ENCODE measurements at places on chromosomes 4 and X. TPM values are rescaled to one million over a fixed set of nuclear protein-coding genes. Genes with fewer than 3 reads are reported as not detected.

DNA sequence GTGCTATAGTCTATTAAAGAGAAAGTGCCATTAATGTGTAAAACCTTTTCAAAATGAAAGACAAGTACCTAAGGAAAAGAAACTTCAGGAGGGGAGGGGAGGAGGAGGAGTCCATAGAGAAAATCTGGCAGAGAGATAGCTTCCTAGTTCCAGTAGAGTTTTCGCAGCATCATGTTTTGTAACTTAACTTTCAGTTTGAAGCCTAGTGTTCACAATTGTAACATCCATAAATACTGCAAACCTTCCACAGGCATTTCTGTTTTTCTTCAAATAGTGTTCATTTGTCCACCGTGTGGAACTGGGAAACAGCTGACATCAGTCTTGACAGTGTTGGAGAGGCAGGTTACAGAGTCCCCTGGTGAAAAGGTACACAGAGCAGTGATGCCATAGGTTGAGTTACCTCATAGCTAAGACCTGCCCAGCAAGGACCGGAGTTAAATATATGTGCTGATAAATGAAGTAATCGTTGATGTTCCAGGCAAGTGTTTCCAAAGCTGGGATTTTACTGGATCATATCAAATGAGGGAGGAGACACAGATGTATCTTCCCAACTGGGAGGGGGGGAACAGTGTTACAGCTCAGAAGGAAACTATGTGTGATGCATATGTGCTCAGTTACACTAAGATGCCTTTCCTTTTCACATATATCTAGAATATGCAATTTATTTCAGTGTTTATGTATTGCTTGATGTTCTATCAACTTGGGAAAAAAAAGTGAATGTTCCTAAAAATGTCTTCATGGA is 369.5 kb upstream of the FAM241A start:
- no peak for DNase-seq

- no peak for DNase-seq
These were observed 122.6 kb upstream of the ZC4H2 start for GRCh38 chrX:65098851-65099250.

CITED1 gene
- 1.8 TPM for total RNA-seq

GRCh38 chr4:81256059-81256970 is 41.3 kb upstream of the PRKG2 start:
- no peak for DNase-seq

SMIM14 gene
- 21.3 TPM for total RNA-seq

GLRA3 gene
- 0.09 TPM for total RNA-seq

DNA sequence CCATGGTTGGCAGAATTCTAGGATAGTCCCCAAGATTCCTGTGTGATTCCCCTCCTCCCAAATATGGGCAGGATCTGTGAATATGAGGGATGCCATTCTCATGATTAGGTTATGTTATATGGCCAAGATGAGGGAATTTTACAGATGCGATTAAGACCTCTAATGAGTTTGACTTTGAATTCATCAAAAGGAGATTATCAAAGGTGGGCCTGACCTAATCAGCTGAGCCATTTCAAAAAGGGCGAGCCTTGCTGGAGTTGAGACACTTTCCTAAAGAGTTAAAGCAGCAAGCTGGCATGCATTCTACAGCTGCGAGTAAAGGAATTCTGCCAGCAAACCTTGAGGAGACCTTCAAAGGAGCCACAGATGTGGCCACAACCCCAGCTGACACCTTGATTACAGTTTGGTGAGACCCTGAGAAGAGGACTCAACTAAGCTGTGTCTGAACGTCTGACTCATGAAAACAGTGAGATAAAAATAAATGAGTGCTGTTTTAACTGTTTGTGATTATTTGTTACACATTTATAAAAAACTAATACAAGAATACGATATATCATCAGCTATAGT is 31.7 kb upstream of the TMPRSS11D start:
- DNase-seq, result no peak

Measured in H9 (cell line).